ENCODE measurements at places on chromosomes 7 and 10. TPM values are rescaled to one million over a fixed set of nuclear protein-coding genes. Genes with fewer than 3 reads are reported as not detected.

GRCh38 chr10:120459185-120459584, 2.2 kb downstream of the PLPP4 start:
- no peak for DNase-seq

- DNase-seq: no peak
Observed at GRCh38 chr7:114943953-114944744, 22.3 kb downstream of the MDFIC start.

Gene MMP21
- total RNA-seq: not detected

DNA sequence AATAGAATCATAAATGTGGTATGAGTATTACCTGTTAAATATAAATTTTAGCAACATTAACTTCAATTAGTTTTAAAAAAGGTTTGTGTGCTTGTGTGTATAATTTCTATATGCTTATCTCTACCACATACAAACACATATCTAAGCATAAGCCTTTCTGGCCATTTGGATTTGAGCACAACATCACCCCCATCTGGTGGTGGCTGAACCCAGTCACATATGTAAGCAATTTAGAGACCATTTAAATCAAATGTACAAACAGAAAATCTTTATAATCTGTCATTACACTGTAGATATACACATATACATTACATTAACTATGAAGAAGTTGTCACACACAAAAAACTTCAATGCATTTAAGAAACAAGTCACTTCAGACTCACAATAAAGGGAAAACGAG, 31.7 kb downstream of the GPR22 start:
- DNase-seq: peak; percentile 33

Gene FEZF1
- not detected for total RNA-seq

GRCh38 chr7:139526578-139527544, 3.4 kb downstream of the CLEC2L start:
- DNase-seq: no peak

GRCh38 chr7:143381427-143382125, 431 bp downstream of the ZYX start:
- DNase-seq: no peak

DNA sequence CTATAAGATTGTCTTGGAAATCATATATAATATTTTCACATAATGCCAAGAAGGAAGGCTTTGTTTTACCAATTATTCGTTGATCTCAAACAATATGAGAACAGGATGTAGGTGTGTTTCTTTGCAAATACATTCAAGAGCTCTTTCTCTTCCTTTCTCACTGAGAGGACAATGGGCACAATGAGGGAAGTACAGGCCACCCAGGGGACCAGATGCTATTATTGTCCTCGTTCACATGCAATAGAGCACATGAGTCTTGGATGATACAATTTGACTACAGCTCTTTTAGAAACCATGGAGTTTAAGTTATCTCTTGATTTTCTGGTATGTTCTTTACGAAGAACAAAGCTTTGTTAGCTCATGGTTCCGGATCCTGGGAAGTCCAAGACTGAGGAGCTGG, 323.7 kb upstream of the KLF6 start:
- no peak for DNase-seq

DNA sequence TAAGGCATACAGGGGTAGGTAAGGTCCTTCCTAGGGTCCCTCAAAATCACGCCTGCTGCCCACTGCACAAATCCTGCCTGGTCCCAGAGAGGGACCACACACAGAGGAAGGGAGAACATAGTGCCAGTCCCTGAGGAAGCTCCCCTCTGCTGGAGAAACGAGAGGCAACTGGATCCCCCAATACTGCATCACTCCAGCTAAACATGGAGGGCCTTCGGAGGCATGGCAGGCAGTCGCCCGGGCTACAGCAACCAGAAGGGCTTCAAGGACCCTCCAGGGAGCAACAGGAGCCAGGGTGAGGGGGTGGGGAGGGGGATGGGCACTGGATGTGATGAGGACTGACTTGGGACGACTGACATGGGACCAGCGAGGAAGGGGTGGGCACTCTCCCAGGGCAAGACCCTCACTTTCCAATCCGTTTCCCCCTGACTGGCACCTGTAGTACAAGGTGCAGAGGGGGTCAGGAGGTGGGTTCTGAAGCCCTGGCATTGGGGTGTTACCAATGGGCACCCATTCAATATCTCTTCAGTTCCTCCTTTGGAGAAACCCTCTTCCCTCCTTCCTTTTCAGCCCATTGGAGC, 21.7 kb downstream of the DDIT4 start:
- DNase-seq: no peak

Gene ZNF316
- total RNA-seq: 23.4 TPM

- DNase-seq: no peak
Observed at GRCh38 chr7:83486536-83486935, 162.4 kb downstream of the SEMA3E start.

DNA sequence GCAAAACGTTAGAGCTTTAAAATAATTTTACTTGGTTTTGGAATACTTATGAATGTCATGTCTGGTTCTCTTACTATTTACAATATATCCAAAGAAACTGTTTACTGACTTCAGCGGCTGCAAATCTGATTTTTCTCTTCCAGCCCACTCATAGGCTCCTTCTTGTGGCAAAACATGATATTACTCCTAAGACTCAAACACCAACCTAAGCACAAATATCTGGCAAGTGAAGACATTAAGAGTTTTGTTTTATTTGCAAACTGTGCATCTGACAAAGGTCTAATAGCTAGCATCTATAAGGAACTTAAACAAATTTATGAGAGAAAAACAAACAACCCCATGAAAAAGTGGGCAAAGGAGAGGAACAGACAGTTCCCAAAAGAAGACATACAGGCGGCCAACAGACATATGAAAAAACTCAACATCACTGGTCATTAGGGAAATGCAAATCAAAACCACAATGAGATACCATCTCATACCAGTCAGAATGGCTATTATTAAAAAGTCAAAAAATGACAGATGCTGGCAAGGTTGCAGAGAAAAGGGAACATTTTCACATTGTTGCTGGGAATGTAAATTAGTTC, 20.3 kb upstream of the GJC3 start:
- no peak for DNase-seq

Gene UTF1
- total RNA-seq: not detected

Gene ARHGAP22
- total RNA-seq: not detected

DNA sequence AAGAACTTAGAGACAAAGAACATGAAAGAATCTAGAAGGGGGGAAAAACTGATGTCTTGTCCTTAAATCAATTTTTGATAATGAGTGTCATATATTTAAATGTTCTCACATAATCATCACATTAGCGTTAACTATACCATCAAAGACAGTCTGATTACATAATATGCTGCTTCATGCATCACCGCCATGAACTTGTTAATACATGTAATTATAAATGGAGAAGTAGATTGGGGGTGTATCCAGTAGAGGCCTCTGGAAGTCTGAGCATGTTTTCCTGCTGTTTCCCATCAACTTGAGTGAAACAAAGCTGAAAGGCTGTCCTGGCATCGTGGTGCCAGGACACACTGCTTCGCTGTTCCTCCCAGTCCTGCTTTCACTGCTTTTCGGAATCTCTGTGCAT, 48.2 kb downstream of the PRLHR start:
- no peak for DNase-seq

GRCh38 chr7:138459413-138460175, 465 bp upstream of the TRIM24 start:
- DNase-seq: peak; percentile 98

Gene ZFAND2A
- 29.4 TPM for total RNA-seq

GRCh38 chr7:70489813-70490212, 642.1 kb upstream of the GALNT17 start:
- DNase-seq: no peak

Data from activated CD4-positive, alpha-beta memory T cell treated with anti-CD3 and anti-CD28 coated beads, Interleukin-2, amount 10 ng/mL, durations not matched to agents 7 days and 5 days (primary cell).